ENCODE measurements at places on chromosomes 7 and 10.

DNA sequence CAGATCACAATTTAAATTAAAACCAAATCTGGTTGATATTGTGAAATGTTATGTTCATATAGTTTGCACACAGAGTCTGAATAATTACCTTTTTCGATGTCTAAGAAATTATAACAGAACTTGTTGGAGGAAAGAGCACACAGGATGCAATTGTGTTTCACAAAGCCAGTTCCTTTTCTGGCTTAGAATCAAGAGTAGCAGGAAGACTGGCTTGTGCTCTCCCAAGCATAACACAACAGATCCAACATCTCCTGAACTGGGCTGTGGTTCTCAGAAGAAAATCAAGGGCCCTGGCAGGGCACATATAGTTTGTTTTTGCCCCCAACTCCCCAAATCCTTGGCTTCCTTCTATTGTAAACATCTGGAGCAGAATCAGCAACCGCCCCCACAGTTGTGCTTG, 62.7 kb downstream of the LRRC4 start:
- no peak for DNase-seq

GRCh38 chr7:112060625-112061024, 145.6 kb downstream of the DOCK4 start:
- no peak for DNase-seq

GRCh38 chr7:28717445-28718054, 240.6 kb downstream of the TRIL start:
- no peak for DNase-seq

DNA sequence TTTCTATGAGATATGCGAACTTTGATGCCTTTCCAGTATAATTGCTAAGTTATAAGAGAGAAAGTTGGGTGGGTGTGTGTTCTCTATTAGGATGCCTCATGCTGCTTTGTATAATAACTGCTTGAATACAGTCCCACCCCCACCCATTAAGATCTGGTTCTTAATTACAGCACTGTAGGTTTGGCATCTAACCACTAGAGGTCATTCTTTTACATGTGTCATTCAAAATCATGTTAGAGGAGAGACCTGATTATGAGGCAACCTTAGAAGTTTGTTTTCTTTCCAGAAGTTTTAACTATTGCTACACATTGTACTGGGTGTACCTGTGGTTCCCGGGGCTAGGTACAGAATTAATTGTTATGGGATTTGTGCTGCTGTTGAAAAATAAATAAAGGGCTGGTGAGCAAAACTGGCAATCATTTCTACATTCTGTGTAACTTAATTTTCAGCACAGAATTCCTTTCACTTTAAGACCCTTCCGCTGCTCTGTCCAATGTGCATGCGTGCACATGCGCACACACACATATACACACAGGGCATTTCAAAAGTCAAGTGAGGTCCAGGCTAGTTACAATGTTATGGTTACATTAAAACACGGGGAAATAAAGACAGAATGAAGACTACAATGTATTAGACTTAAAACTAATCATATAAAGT, 1156.3 kb downstream of the SORCS3 start:
- no peak for DNase-seq

DNA sequence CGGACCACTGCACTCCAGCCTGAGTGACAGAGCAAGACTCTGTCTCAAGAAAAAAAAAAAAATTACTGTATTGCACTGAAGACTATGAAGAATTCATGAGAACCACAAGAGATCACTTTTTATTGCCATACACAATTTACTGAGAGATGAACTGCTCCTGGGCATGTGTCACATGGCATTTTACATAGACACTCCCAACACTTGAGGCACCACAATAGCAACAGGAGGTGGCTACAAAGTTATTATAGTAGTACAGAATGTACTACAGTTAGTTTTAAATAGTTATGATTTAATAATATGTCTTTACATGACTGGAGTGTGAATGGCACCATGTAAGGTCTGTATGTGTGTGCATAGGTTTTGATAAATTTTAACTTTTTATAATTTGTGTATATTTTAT, 70.6 kb downstream of the KMT2E start:
- no peak for DNase-seq

GRCh38 chr7:594920-595620, 75.4 kb upstream of the PDGFA start:
- no peak for DNase-seq

Data from anterior cingulate cortex (tissue), 58 donors.